Small intestine (tissue), 16 donors: ENCODE measurements at places on chromosomes 6 and 20. TPM values are rescaled to one million over a fixed set of nuclear protein-coding genes. Genes with fewer than 3 reads are reported as not detected.

The RNF144B gene
- polyA plus RNA-seq, result 3.6 TPM

GRCh38 chr20:46962452-46963195, 68.0 kb downstream of the EYA2 start:
- no peaks in the 10 kb centered on the region for H3K27me3 ChIP-seq
- no peak overlapping the region for H3K27ac ChIP-seq
- H3K36me3 ChIP-seq, result no peaks in the 10 kb centered on the region
- H3K4me3 ChIP-seq, result no peak overlapping the region
- H3K4me1 ChIP-seq, result no peaks in the 10 kb centered on the region

The ARMC12 gene
- 0.72 TPM for polyA plus RNA-seq

The BMP7 gene
- not detected for polyA plus RNA-seq

The UBE2C gene
- 10.8 TPM for polyA plus RNA-seq

The HEBP2 gene
- polyA plus RNA-seq, result 19.9 TPM

The LAMA4 gene
- 29.7 TPM for polyA plus RNA-seq

DNA sequence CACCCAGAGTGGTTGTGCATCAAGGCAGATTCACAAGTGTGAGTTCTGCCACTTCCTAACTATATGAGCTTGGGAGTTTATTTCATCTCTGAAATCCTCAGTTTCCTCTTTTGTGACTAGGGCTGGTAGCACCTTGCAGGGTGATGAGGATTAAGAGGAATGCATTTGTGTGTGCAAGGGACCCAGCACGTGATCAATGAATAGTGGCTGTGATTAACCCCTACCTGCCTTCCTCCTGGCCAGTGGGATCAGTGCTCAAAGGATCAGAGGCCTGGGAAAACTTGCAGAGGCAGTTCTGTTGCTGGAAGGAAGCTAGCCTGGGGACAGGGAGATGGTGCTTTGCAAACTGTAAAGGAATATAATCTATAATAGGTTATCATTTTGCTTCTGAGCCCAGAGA, 7.3 kb downstream of the SDC4 start:
- DNase-seq, result no peak
- peaks cover 91% of the 10 kb centered on the region for H3K4me1 ChIP-seq
- H3K27ac ChIP-seq, result peak overlapping the region; percentile 96
- H3K27me3 ChIP-seq, result no peaks in the 10 kb centered on the region
- no peak overlapping the region for H3K4me3 ChIP-seq

The POM121L2 gene
- polyA plus RNA-seq, result not detected

- H3K27ac ChIP-seq, result no peak overlapping the region
- no peak overlapping the region for H3K4me3 ChIP-seq
- no peak for DNase-seq
- H3K36me3 ChIP-seq, result no peaks in the 10 kb centered on the region
- peaks cover 11% of the 10 kb centered on the region for H3K4me1 ChIP-seq
- H3K27me3 ChIP-seq, result no peaks in the 10 kb centered on the region
Observed at GRCh38 chr6:139881236-139881635, 506.8 kb upstream of the CITED2 start.
